ENCODE measurements at places on chromosomes 6 and 20.

- no peak for DNase-seq
Observed at GRCh38 chr6:108735310-108736001, 112.8 kb upstream of the ARMC2 start.

- peak; percentile 31 for DNase-seq
Observed at GRCh38 chr6:34154668-34155447, 9.0 kb upstream of the GRM4 start.

DNA sequence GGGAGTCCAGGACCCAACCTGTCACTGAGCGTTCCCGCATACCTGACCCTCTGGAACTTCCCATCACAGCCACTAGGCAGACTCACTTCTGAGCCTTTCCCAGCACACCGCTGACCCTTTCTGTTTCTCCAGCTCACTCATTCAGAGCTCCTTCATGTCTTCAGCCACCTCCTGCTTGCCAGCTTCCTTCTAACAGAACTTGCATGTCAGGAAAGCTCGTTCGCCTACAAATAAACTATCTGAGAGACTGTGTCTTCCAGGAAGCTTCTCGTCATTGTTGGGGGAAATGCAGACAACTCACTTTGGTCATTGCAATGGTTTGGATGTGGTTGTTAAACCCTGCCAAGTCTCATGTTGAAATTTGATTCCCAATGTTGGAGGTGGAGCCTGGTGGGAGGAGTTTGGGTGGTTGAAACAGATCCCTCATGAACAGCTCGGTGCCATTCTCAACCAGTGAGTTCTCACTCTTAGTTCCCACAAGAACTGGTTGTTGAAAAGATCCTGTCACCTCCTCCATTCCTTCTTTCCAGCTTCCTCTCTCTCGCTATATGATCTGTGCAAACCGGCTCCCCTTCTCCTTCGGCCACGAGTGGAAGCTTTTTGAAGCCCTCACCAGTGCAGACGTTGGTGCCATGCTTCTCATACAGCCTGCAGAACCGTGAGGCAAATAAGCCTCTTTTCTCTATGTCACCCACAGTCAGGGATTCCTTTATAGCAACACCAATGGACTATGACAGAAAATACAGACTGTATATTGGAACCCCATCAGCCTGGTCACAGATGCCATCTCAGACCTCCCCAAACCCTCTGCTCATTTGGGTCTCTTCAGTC, 1.4 kb upstream of the MUC21 start:
- DNase-seq: no peak

GRCh38 chr6:136491251-136491650, 59.0 kb downstream of the MAP7 start:
- no peak for DNase-seq

DNA sequence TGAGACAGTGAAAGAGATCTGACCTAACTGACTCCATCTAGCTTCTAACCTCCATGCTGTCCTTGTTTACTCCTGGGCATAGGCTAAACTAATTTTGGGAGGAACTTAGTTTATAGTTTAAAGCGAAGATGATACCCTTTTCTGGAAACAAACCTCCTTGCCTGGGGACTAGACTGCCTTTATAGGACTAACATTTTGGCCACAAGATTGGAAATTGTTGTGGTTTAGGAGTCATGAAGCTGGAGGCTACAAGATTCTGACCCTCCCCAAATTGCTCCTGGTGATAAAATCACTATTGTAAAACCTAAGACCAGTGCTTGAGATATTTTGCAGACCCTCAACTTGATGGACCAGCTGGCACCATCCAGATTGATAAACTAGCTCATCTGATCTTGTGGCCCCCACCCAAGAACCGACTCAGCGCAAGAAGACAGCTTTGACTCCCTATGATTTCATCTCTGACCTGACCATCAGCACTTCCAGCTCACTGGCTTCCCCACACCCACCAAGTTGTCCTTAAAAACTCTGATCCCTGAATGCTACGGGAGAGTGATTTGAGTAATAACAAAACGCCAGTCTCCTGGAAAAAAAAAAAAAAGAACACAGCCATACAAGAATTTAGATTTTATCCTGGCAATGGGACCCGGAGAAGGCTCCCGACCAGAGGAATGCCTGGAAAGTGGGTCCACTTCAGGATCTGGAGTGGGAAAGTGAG, 63.0 kb downstream of the ABHD12 start:
- DNase-seq: no peak

DNA sequence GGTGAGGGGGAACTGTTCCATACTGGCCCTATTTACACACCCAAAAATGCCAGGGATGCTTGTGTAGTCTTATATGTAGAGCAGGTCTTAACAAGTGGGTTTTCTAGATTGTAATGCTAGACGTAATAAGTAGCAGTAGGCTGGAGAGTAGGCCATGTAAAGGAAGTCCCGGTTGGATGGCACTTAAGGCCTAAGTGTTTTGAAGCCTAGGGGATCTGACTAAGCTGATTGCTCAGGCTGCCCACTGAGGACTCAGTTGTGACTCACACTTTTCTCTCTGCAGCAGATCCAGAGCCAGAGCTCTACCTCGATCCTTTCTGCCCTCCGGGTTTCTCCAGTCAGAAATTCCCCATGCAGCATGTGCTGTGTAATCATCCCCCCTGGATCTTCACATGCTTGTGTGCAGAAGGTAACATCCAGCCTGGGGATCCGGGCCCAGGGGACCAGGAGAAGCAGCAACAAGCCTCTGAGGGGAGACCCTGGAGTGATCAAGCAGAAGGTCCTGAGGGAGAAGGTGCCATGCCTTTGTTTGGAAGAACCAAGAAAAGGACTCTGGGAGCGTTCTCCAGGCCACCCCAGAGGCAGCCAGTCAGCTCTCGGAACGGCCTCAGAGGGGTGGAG, 26.6 kb downstream of the ZNF133 start:
- no peak for DNase-seq

DNA sequence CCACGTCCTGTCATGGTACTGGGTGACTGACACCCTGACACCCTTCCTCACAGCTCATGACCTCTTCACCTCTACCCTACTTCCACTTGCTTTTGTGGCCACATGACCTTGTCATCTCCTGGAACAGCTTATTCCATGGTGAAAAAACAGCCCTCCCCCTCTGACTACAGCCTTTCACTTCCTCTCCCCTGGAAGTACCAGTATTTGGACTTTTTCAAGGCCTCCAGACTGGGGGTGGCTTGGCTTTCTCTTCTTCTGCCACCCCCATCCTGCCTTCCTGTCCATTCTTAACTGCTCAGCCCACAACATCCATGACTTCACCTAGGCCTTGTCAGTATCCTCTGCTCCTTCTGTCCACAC, 168.4 kb downstream of the CARMIL1 start:
- DNase-seq: no peak

DNA sequence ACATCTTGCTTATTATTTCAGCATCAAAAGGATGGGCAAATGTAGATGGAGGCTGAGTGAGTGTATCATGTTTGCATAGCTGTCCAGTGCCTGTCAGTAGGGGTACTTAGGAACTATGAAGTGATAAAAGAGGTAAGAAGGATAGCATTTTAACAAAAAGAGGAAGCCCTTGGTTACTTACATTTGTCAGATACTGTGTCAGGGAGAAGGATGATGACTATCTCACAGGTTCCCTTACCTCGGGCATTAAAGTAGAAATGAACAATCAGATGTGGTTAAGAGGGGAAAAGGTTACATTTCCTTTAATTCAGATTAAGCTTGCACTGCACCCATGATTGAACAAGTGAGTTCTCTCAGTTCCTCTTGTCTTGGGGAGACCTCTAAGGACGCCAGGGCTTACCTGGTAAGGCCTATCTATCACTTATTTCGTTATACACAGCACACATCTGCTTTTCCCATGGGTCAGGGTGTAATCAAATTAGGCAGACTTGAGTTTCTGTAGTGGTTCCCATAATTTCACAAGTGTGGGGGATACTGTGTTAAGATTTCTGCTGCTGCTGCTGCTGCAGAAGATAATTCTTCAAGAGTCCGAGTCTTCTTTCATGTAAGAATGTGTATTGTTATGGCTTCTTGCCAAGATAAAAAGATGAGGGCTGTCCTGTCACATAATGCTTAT, 4.5 kb downstream of the FOXO3 start:
- no peak for DNase-seq

DNA sequence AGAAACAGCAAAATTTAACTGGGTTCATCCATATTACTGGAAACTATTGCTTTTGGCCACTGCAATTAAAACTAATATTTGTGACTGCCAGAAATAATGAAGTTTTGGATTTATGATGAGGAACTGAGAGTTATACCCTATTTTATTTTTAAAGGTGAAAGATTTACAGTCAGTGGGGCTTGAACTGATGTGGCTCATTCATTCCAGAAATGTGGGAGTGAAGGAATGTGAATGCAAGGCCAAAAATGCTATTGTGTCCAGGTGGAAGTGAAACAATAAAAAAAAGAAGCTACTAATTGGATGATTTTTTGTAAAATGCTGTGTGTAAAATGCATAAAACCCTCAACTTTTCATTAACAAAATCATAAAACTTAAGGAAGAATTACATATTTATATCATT, 491.9 kb downstream of the COL12A1 start:
- DNase-seq: no peak

- DNase-seq: no peak
Observed at GRCh38 chr6:21992178-21992967, 304.5 kb downstream of the PRL start.

- no peak for DNase-seq
Observed at GRCh38 chr6:125182237-125183008, 28.9 kb downstream of the TPD52L1 start.

- no peak for DNase-seq
Observed at GRCh38 chr6:28996844-28997510, 8.1 kb downstream of the ZNF311 start.

Measured in stimulated activated CD8-positive, alpha-beta memory T cell treated with anti-CD3 and anti-CD28 coated beads, Interleukin-2, amount 100 ng/mL, for 1 hour (primary cell).